Right atrium auricular region (tissue), 2 donors: ENCODE measurements at places on chromosomes 2 and 18. TPM values are rescaled to one million over a fixed set of nuclear protein-coding genes. Genes with fewer than 3 reads are reported as not detected.

The TRIM43 gene
- total RNA-seq: not detected

The SCYGR4 gene
- total RNA-seq: not detected

The STON1 gene
- total RNA-seq: 15.9 TPM

The LRP2 gene
- total RNA-seq: 14.8 TPM

The LYPD1 gene
- 0.22 TPM for total RNA-seq

The MOGAT1 gene
- not detected for total RNA-seq

The RGPD4 gene
- 0.26 TPM for total RNA-seq
